ENCODE measurements at places on chromosomes 12 and 14.

GRCh38 chr12:72618764-72619163 is 346.6 kb downstream of the TRHDE start:
- no peak for DNase-seq

DNA sequence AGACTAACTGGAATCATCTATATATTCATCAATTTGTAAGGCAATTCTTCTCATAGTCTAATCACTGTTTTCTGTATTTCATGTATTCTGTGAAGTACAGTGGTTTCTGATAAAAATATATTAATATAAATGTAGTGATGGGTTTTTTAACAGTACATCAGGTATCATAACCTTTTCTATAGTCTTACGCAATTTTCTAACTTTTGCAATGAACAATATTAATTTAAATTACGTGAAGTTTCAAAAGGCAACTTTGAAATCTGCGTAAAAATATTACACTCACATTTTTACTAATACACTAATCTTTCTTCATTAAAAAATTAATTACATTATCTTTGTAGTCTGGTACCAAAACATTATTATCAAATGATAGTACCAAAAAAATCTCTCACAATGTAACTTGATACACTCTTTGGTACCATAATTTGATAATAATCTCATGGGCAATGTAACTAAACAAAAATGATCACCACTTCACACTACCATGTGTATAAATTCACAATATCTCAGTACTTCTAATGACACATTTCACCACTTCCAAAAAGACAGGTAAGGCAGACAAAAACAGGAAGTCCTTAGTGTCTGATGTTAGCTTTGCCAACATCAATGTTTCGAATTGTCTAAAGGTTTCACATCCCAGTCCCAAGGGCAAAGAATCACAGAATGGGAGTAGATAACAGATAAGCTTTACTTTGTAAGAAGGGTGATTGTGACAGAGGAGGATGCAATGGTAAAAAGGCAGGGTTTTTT is 8.7 kb downstream of the DNAI7 start:
- DNase-seq = no peak

DNA sequence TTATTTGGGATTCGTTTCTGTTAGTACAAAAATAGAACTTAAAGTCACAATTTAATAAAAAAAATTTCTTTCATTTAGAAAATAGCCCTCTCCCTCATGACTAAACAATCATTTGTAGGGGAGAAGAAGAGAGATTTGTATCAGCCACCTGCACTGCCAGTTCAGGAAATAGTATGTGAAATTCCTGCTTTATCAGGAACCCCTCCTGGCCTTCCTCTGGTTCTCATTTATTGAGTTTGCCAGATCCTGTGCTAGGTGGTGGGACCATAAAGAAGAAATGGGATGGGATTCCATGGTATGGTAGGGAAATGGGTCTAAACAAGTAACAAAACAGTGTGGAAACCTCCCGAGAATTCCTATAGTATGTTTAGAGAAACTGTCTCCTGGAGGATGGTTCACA is 30.0 kb downstream of the RASSF8 start:
- DNase-seq = no peak

DNA sequence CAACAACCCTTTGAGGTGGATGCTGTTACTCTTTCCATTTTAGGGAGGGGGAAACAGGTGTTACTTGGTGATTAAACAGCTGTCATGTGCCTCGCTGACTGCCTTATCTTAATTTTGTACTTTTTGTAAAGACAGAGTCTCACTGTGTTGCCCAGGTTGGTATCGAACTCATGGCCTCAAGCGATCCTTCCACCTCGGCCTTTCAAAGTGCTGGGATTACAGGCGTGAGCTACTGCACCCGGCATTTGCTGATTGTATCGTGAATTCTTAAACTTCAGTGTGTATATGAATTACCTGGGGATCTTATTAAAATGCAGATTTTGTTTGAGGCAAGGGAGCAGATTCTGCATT is 659 bp downstream of the PSMD9 start:
- DNase-seq = no peak

DNA sequence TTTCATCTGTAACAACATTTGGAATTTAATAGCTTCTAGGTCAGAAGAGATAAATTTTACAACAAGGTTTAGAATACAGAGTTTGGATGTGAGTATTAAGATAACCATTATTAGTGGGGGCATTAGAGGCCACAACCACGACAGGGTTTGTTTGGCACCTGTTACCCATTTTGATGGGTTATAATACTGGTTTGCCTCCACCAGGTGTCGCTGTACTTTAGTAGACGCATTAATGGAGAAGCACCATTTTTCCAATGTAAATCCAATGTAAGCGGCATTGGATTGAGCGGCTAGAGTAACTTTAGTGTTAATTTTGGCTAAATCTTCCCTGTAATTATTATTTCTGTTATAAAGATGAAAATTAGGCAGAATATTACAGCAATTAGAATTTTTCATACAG is 136.2 kb downstream of the SLCO1B3 start:
- no peak for DNase-seq

Measured in stimulated activated CD4-positive, alpha-beta T cell treated with anti-CD3 and anti-CD28 coated beads, Interleukin-1b, Interleukin-23, amount 100 ng/mL, for 4 hours (primary cell).